ENCODE measurements at places on chromosomes 1 and 21.

GRCh38 chr1:16215882-16216753 is 3.7 kb upstream of the ARHGEF19 start:
- DNase-seq = peak; percentile 81

GRCh38 chr1:1344655-1345361 is 4.4 kb downstream of the DVL1 start:
- no peak for DNase-seq

DNA sequence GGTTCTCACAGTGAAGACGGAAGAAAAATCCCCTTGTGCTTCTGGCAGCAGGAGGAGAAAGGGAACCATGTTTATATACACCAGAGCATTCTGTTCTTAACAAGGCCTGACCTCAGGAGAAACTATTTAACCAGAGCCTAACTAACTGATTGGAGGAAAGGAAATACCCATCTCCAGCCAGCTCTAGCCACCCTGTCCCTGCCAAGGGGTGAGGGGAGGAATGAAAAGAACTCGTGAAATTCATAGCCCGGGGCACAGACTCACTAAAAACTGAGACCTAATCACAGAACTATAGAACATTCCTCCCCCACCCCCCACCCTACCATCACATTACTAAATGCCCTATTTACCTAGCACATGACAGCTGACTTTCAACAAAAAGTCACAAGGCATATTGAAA is 65.0 kb downstream of the KCNH1 start:
- DNase-seq = no peak

DNA sequence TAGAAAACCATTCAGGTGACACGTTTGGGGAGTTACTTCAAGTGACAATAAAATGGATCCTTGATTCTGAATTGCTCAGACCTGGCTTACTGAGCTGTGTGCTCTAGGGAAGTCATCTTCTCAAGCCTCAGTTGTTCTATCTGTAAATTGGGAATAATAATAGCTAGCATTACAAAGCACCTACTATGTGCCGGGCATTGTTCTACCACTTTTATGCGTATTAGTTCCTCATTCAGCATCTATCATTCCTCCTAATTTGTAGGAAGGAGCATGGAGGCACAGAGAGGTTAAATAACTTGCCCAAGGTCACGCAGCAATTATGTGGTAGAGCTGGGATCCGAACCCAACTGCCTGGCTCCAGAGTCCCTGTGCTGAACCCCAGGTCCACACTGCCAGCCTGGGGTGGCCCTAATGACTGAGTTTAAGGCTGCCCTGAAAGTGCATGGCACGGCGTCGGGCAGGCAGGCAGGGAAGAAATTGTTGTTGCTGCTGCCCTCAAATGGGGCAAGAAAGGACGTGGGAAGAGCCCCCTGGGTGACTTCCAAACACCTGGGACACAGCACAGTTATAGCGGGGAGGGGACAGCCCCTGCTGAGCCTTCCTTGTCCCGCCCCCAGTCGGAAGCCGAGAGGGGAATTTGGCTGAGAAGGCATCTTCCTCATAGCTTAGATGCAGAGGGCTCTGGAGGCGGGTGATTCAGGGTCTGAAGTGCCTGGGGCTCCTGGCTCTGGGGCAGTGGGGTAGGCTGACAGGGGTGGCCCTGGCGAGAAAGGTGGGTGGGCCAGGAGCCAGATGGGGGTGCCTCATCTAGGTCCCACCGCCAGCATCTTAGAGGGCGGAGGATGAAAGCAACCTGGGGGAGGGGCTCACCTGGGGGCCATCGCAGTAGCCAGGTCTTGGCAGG is 86.5 kb upstream of the IFFO2 start:
- DNase-seq = no peak

DNA sequence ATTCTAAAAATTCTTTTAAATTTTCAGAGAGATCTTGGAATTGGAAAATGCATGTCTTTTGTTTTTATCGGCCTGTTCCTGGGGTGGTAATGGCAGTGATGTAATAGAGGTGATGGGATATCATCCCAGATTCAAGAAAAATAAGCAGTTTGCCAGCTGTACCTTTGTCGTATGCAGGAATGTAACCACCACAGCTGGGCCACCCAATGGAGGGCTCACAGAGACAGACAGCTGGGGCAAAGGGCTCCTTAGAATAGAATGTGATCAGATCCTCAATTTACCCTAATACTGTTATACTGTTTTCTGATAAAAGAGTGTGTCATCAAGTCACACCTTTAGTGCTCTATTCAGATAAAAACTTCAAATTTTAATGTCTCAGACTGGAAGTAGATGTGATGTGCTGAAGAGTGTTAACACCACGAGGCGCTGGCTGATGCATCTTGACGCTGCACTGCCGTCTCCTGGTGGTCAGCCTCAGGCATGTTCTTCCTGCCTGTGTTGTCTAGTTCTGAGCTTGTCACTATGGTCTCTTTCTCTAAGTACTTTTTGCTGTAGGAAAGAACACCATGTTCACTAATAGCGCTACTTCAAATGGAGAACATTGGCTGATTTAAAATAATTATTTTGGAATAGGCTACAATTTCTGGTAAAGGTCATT is 78.8 kb downstream of the C1orf21 start:
- DNase-seq = no peak

- peak; percentile 68 for DNase-seq
These were observed 179.4 kb downstream of the HIVEP3 start for GRCh38 chr1:41739061-41739955.

DNA sequence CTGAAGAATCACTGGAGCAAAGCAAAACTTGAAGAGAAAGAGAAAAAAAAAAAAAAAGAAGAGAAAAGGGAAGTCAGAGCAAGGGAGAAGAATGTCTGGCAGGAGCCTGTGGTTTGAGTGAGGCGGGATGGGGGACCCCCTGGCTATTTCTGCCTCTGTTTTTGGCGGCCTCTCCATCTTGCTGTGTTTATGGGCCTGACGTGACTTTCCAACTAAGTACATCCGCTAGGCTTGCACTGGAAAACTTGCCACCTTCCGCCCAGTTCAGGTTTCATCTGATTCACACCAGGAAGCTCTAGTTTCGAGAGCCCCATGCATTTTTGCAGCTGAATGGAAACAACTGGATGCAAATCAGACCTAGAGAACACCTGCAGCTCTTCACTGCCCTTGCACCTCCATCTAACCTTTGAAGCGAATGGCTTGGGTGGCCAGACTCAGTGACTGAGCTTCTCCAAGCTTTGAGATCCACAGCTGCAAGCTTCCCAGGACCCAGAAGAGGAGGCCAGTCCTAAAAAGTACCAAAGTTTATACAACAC is 28.0 kb downstream of the TBX15 start:
- no peak for DNase-seq

- DNase-seq = no peak
These were observed 15.9 kb downstream of the PCSK9 start for GRCh38 chr1:55055084-55055882.

DNA sequence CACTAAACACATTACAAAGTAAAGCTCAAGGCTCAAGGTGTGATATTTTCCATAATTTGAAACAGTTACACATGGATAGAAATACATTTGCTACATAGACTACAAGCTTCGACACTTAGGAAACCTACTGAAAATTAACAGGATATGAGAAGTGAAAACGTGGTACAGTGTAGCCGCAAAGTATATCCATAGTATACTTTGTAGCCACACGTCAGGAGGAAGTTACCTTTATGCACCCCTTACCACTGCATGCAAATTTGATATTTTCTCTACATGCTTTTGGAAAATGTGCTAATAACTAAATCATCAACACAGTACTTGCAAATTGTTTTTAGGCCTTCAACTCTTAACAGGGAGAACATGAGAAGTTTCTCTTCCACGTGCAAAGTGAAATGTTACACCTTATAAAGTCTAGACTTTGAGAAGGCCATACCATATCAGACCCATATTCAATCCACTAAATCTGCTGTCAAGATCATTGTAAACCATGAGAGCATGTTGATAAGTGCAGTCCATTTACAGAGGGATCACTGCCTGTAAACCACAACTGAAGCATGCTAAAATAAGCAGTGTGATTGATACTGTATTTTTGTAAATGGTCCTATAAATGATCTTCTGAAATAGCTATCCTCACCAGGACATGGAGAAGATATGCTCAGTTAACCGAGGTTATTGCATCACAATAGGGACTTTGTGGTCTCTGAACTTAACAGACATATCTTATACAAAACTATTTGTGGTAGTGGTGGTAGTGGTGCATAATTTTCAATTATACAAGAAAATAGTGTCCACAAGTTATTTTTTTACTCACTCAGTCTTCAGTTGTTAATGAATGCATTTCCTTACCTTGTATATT is 64.7 kb downstream of the VAV3 start:
- DNase-seq = no peak

GRCh38 chr21:45581322-45581712 is 39.1 kb upstream of the SLC19A1 start:
- DNase-seq = no peak

DNA sequence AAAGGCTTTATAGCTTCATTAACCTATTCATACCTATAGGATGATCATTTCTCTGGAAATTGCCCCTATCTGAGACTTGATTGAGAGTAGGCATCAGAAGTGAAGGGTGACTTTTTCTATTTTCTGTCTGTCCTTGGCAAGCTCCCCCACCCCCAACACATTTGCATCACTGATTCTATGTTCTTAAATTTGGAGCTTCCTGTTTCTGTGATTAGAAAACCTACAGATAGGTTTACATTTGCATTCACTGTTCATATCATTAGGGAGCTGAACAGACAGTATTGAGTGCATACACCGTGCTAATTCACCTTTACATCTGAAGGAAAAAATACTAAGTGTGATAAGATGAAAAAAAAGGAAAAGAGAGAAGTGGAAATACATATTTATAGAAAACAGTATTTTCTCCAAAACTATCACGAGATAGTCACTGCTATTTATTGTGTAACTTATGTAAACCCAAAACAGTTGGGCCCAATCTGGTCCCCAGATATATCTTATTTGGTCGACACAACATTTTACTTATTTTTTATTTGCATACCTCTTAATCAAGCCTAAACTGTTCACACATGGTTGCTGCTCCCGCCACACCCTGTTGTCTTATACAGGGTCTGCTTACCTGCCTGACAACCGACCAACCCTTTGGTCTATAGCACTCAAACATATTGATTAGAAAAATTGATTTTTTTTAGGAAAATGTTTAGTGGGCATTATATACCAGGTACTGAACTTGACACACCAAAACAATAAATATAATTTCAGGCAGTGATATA is 218.8 kb downstream of the NTNG1 start:
- DNase-seq = no peak

DNA sequence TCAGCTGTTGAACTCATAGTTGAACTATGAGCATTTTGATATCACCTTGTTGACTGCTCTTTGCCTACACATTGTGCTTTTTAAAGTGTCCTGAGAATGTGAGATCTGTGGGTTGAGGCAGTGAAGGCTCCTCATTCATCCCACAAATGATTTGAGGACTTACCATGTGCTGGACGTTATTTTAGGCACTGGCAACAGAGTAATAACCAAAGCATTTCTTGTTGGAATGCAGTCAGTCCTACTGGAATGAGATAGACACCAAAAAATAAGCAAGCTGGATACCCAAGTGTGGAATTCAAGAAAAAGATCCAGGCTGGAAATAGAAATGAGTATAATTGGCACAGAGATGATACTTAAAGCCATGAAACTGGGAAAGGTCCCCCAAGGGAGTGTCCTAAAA is 73.4 kb downstream of the ZP4 start:
- no peak for DNase-seq

- no peak for DNase-seq
These were observed 1466.9 kb downstream of the KCNT2 start for GRCh38 chr1:195141294-195141693.

- DNase-seq = no peak
These were observed 56.2 kb upstream of the EDEM3 start for GRCh38 chr1:184810735-184811343.

DNA sequence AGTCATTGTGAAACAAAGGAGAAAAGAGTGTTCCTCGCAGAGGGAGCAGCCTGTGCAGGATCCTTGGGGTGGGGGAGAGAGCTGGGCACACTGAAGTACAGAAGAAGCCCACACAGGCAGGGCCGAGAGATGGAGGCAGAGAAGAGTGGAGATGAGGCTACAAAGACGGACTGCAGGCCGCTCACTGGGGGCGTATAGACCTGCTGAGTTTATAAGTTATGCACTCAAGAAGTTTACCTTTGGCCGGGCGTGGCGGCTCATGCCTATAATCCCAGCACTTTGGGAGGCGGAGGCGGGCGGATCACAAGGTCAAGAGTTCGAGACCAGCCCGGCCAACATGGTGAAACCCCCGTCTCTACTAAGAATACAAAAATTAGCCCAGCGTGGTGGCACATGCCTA is 7.6 kb upstream of the SLAMF9 start:
- DNase-seq = no peak

GRCh38 chr1:87305151-87305550 is 23.5 kb upstream of the LMO4 start:
- no peak for DNase-seq

- no peak for DNase-seq
These were observed 15.7 kb downstream of the SSR2 start for GRCh38 chr1:156004843-156005584.

- no peak for DNase-seq
These were observed 63.6 kb upstream of the TTLL7 start for GRCh38 chr1:84062496-84062895.

- no peak for DNase-seq
These were observed 11.2 kb downstream of the TARBP1 start for GRCh38 chr1:234467821-234468220.

DNA sequence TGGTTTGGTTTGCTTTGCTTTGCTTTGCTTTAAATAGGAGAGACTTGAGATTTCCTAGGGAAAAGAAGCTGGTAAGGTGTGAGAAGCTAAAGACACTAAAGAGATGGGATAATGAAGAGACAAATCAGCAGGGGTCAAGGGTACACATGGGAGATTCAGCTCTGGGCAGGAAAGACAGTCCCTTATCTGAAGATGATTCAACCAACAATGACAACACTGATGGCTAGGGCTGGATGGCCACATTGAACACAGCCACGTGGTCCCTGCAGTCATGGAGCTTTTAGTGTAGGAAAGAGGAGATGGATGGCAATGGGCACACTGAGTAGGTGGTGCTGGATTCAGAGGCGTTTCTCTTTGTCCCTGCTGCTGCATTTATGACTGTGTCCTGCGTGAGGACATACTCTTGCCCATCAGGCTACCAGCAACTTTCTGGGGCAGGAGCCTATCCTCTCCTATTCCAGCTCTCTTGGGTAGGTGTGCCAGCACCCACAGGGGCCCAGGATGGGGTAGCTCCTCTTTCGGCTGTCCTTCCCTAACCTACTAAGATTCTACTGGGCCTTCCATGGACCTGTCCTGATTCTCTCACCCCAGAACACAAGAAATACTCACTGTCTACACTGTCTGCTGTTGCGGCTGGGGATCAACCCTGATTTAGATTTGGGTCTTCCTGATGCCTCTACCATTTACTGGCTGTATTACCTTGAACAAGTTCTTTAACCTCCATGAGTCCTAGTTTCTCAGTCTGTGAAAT is 1.4 kb upstream of the SHISA4 start:
- DNase-seq = no peak

- no peak for DNase-seq
These were observed 10.4 kb downstream of the CAMSAP2 start for GRCh38 chr1:200749090-200749489.

DNA sequence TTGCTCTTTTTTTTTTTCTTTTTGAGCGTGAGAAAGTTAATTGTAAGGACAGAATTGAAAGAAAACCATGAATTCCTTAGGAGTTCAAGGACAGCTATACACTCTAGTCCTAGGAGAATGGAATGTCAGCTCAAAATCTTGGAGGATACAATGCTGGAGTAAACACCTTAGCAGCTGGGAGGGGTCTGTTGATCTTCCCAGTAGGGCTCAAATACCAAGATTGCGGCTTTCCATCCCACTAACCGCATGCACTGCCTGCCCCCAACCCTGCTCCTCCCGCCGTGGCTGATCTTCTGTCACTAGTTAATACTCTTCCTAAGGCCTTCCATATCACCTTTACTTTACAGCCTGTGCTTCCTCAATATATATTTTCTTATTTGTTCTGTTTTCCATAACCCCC is 2.6 kb upstream of the PDC start:
- no peak for DNase-seq

Measured in endothelial cell of umbilical vein (primary cell).